RWPE2 (cell line): ENCODE measurements at places on chromosomes 7 and 10.

DNA sequence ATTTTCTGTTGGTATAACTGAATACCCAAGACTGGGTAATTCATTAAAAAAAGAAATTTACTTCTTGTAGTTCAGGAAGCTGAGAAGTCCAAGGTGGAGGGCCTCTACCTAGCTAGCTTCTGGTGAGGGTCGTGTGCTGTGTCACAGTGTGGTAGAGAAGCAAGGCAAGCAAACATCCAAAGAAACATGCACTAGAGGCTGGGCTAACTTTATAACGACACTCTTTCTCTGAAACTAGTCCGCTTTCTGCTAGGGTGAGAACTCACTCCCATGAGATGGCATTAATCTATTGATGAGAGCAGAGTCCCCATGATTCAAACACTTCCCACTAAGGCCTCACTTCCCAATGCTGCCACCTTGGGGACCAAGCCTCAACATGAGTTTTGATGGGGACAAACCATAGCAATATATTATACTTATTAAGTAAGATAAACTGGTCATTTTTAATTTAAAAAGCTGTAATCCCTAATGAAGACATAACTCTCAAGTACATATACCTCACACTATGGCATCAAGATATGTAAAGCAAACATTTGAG lies 50.8 kb downstream of the PHYHIPL start:
- H3K36me3 ChIP-seq, result no peaks in the 10 kb centered on the region
- no peaks in the 10 kb centered on the region for H3K27me3 ChIP-seq
- DNase-seq, result no peak
- no peak overlapping the region for H3K27ac ChIP-seq

GRCh38 chr10:53754596-53755250 lies 982.1 kb upstream of the MBL2 start:
- H3K4me1 ChIP-seq, result no peaks in the 10 kb centered on the region
- DNase-seq, result no peak
- H3K27me3 ChIP-seq, result no peaks in the 10 kb centered on the region
- H3K27ac ChIP-seq, result no peak overlapping the region
- no peaks in the 10 kb centered on the region for H3K36me3 ChIP-seq

- no peaks in the 10 kb centered on the region for H3K27me3 ChIP-seq
- H3K36me3 ChIP-seq, result no peaks in the 10 kb centered on the region
- H3K4me3 ChIP-seq, result no peak overlapping the region
These were observed 1.7 kb upstream of the CFAP43 start for GRCh38 chr10:104233817-104234216.

DNA sequence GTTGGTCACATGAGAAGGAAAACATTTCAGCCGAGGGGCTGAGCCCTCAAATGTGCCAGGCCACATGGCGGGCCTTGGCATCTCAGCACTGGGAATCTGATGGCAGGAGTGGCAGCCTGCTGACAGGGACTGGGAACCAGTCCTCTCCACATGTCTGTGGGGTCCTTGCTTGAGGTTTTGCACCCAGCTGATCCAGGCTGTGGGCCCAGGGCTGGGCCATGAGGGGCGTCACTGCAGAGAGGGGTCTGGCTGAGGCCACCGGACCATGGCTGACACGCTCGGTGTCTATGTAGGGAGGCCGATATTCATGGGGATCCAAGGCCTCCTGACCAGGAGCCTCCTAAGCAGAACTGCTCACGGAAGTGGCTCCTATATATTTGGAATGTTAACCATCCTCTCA lies 31.0 kb upstream of the PWWP2B start:
- H3K4me1 ChIP-seq, result no peaks in the 10 kb centered on the region
- no peaks in the 10 kb centered on the region for H3K36me3 ChIP-seq
- no peak overlapping the region for H3K4me3 ChIP-seq
- H3K27ac ChIP-seq, result no peak overlapping the region

DNA sequence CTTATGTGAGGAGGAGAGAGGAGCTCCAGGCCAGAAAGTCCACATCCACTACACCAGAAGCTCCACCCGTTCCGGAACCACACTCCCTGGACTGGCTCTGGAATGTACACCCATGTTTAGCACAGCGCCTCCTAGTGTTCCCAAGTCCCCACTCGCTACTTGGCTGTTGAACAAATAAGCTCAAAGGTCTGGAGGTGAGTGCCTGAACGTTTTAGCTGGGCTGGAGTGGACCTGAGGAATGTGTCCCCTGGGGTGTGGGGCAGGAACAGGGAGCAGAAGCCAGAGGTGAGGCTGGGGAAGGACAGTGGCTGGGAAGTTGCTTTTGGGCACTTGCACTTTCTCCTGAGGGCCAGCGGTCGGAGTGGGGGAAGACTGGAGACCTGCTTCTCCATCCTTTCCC lies 164.1 kb upstream of the CDCA7L start:
- H3K4me3 ChIP-seq, result no peak overlapping the region
- H3K4me1 ChIP-seq, result no peaks in the 10 kb centered on the region
- no peaks in the 10 kb centered on the region for H3K27me3 ChIP-seq
- DNase-seq, result no peak
- H3K27ac ChIP-seq, result no peak overlapping the region

GRCh38 chr10:130078120-130078519 lies 32.5 kb downstream of the C10orf143 start:
- DNase-seq, result no peak
- no peaks in the 10 kb centered on the region for H3K27me3 ChIP-seq
- H3K4me3 ChIP-seq, result no peak overlapping the region
- no peak overlapping the region for H3K27ac ChIP-seq

- no peaks in the 10 kb centered on the region for H3K36me3 ChIP-seq
- H3K27ac ChIP-seq, result peak overlapping the region; percentile 50
- peaks cover 26% of the 10 kb centered on the region for H3K4me1 ChIP-seq
- H3K27me3 ChIP-seq, result no peaks in the 10 kb centered on the region
- H3K4me3 ChIP-seq, result no peak overlapping the region
These were observed 80.6 kb downstream of the PRKAG2 start for GRCh38 chr7:151796091-151796870.

DNA sequence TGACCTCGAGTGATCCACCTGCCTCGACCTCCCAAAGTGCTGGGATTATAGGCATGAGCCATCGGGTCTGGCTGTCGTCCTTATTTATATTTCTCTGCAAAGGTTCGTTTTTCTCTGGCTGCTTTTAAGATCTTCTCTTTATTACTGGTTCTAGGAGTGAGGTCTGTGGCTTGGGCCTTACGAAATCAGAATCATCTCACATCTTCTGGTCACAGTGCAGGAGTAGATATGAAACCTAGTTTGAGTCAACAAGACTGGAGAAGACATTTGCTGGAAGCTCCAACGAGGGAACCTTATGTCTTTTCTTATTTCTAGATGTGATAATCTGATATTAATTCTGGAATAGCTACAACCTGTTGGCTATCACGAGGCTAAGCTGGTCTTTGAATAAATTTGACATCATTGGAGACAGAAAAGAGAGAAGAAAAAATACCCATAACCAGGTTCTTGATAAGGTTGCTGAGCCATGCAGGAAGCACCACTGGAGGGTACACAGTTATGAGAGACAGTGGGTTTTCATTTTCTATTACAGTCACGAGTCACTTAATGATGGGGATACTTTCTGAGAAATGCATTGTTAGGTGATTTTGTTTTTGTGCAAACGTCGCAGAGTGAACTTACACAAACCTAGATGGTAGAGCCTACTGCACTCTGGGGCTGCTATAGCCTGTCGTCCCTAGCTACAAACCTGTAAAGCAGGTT lies 25.6 kb upstream of the IL15RA start:
- H3K4me3 ChIP-seq, result no peak overlapping the region
- H3K4me1 ChIP-seq, result no peaks in the 10 kb centered on the region

DNA sequence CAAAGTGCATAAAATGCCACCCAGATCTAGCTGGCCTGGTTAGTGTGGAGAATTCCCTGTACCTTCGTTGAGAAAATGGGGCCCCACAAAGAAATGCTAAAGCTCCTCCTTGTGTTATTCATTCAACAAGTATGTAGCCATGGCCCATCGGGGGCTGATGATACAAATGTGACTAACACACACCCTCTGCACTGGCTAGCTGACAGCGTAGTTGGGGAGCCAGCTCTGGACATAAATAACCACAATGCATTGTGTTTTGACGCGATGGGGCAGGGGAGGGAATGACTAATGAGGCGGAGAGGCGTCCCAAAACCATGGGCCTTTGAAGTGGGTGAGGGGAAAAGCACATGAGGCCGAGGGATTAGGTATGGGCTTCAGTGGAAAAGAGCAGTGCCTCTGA lies 28.2 kb upstream of the ASL start:
- H3K4me3 ChIP-seq, result no peak overlapping the region
- peaks cover 9% of the 10 kb centered on the region for H3K4me1 ChIP-seq
- H3K36me3 ChIP-seq, result no peaks in the 10 kb centered on the region
- H3K27me3 ChIP-seq, result no peaks in the 10 kb centered on the region

- no peak overlapping the region for H3K4me3 ChIP-seq
- H3K36me3 ChIP-seq, result no peaks in the 10 kb centered on the region
- DNase-seq, result no peak
- no peak overlapping the region for H3K27ac ChIP-seq
- peaks cover 2% of the 10 kb centered on the region for H3K27me3 ChIP-seq
- H3K4me1 ChIP-seq, result no peaks in the 10 kb centered on the region
These were observed 26.2 kb downstream of the RAMP3 start for GRCh38 chr7:45183711-45184210.

DNA sequence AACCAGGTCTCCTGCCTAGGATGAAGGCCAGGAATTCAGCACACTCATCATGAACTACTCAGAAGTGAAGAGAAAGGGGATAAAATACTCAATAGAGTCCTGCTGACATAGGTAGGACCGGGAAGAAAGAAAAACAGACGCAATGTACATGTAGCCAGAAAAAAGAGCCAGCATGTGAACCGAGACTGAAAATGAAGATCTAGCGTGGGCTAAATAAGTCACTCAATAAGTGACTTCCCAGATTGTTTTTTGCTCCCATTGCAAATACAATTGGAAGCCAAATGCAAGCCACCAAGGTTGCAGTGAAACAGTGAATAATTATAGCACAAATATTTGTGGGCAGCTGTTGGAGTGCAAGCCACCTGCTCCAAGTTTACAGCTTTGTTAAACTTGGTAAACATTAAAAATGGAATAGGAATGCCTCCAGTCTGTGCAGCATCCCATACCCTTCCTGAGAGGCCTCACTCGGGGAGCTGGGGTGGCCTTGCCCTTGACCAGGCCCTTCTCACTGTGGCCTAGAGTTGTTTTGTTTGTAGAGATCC lies 34.7 kb upstream of the HPS1 start:
- DNase-seq, result no peak
- H3K36me3 ChIP-seq, result no peaks in the 10 kb centered on the region
- H3K27me3 ChIP-seq, result no peaks in the 10 kb centered on the region
- no peak overlapping the region for H3K4me3 ChIP-seq
- no peak overlapping the region for H3K27ac ChIP-seq

DNA sequence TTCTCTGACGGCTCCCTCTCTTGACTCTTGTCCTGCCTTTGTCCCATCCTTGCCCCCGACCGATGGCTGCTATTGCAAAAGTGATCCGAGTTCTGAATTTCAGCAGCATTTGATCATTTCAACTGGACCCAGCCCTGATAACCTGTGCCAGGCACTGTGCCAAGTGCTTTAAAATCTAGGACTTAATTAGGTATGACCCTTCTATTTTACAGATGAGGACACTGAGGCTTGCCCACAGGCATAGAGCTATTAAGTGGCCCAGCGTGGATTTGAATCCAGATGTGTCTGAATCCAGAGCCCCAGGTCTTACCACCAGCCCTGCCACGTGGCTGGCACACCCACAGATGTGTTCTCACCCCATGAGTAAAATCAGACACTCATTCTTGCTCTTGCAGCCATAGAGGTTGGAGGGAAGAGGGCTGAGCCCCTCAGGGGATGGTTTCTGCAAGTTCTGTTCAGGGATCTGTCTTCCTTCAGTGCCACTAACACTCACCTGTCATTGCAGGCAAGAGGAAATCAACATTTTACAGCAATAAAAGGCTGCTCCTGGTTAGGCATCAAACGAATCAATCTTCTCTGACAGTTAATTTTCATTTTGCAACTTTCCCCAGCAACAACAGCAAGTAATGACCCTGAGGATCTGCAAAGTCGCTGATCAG lies 101.2 kb downstream of the GRID1 start:
- H3K27me3 ChIP-seq, result peaks cover 8% of the 10 kb centered on the region
- no peaks in the 10 kb centered on the region for H3K36me3 ChIP-seq
- DNase-seq, result peak; percentile 6
- no peak overlapping the region for H3K4me3 ChIP-seq
- no peak overlapping the region for H3K27ac ChIP-seq
- no peaks in the 10 kb centered on the region for H3K4me1 ChIP-seq

DNA sequence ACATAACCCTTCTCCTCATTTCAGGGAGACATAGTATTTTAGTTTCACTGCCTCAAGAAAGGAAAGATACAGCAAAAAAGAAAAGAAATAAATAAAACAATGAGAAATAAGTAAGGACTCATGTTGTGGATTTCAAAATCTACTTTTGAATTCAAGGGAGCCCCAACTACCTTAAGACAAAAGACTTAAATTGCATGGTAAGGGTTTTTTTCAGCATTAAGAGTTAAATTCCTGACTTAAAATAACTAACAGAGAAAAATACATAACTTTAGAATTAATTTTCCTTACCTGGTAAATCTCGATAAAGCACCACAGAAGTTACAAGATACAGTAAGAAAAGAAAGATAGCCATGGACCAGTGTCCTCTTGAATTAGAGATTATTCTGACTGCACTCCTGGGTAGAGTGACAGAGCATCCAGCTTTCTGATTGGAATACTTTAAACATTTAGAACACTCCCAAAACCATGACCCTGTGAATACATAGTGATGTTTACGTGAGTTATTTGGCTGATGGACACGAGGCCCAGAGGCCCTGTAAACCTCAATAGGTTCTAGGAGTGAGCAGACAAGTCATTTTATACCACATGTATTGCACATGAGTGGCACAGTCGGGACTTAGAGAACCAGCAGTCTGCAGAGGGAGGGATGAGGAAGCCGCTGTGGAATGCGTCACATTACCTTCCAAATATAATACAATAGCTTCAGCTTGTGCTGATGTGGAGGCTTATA lies 292.5 kb upstream of the SEMA3C start:
- no peaks in the 10 kb centered on the region for H3K27me3 ChIP-seq
- H3K27ac ChIP-seq, result no peak overlapping the region
- no peaks in the 10 kb centered on the region for H3K4me1 ChIP-seq
- no peak for DNase-seq
- H3K36me3 ChIP-seq, result no peaks in the 10 kb centered on the region

DNA sequence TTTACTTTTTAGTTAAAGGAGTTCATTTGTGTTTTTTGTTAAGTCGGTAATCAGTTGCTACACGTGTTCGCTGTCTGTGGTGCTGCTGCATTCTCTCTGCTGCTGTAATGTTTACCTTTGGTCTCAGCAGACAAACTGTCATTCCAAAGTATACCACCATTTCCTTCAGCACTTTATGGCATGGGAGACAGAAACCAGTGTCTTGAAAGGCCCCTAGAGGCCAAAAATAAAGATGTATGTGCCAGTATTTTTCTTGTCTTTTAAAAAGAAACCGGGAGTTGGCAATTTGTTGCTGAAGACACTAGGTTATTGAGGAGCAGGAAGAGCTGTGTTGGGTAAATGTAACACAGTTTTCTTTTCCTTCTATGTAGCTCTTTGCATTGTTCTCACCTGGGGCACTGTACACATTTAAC lies 24.1 kb downstream of the ZNF92 start:
- no peak overlapping the region for H3K27ac ChIP-seq
- no peak for DNase-seq
- no peaks in the 10 kb centered on the region for H3K4me1 ChIP-seq
